Lung microvascular endothelial cell (primary cell): ENCODE measurements at places on chromosomes 13 and 19.
A peak's percentile ranks its signal among the peaks of the same experiment; 100 is the strongest.

- DNase-seq, result peak; percentile 48
Observed at GRCh38 chr19:56566904-56567273, 379 bp upstream of the ZNF470 start.

- peak; percentile 24 for DNase-seq
Observed at GRCh38 chr13:23510979-23511735, 59.1 kb upstream of the TNFRSF19 start.

- DNase-seq, result no peak
Observed at GRCh38 chr13:21911646-21912298, 240.9 kb downstream of the FGF9 start.

GRCh38 chr19:47651691-47652090, 42.8 kb downstream of the BICRA start:
- no peak for DNase-seq

GRCh38 chr13:46057256-46058015, 4.9 kb upstream of the ZC3H13 start:
- DNase-seq, result no peak

DNA sequence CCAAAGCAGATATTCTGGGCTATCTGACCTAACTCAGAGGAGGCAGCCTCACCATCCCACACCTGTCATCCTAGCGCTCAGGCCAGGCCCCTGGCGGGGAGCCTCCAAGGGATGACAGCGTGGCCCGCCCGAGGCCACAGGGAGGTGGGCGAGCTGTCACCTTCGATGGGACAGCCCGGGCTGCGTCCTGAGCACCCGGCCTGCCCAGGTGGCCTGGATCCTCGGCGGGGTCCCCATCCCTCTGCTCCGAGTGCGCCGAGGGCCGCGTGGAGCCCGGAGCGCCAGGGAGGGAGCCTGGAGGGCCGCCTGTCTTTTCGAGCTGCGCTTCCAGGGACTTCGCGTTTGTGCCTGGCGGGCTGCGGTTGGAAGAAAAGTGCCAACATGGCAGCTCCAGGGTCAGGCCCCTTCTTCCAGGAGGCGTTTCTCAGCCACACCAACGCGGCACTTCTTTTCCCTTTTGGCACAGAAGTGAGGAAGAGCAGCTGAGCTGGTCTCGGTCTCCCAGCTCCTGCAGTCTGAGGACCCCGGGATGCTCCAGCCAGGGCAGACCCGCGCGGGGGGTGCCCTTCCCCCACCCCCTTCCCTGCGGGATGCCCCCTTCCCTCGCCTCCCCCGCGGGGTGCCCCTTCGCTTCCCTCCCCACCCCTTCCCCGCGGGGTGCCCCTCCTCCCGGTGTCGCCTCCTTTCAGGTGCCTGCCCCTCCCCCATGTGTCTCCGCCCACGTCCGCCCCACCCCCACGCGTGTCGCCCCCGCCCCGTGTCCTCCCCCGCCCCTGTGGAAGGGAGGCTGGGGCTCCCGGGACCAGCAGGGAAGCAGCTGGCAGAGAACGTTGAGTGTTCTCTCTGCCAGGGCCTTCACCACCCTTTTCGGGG, 42.3 kb downstream of the GJA3 start:
- DNase-seq, result peak; percentile 17

GRCh38 chr13:63901630-63902029, 2486.0 kb upstream of the PCDH20 start:
- DNase-seq, result no peak

GRCh38 chr13:32254916-32255723, 60.0 kb downstream of the ZAR1L start:
- no peak for DNase-seq

GRCh38 chr13:93794197-93794885, 567.7 kb downstream of the GPC6 start:
- DNase-seq, result no peak

GRCh38 chr19:39430675-39431593, 4.8 kb downstream of the RPS16 start:
- peak; percentile 100 for DNase-seq

GRCh38 chr19:46555628-46556280, 45.4 kb upstream of the CALM3 start:
- DNase-seq, result no peak

DNA sequence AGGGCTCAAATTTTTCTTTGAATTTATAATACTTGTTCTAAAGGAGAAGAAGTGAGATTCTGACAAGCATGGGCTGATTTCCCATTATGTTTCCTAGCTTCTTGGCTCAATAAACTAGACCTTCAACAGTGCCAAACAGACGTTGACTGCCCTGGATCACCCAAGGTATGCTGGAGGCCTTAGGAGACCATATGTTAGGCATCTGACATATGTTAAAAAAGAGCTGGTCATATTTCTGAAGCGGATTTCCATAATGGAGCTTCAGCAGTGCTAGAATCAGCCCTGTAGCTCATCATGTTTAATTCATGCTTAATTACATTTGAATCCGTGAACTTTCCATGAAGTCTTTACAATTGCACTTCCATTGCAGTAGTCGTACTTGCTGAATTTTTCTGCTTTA, 653.3 kb downstream of the DIAPH3 start:
- DNase-seq, result no peak

GRCh38 chr19:2123682-2124387, 27.1 kb downstream of the IZUMO4 start:
- no peak for DNase-seq

DNA sequence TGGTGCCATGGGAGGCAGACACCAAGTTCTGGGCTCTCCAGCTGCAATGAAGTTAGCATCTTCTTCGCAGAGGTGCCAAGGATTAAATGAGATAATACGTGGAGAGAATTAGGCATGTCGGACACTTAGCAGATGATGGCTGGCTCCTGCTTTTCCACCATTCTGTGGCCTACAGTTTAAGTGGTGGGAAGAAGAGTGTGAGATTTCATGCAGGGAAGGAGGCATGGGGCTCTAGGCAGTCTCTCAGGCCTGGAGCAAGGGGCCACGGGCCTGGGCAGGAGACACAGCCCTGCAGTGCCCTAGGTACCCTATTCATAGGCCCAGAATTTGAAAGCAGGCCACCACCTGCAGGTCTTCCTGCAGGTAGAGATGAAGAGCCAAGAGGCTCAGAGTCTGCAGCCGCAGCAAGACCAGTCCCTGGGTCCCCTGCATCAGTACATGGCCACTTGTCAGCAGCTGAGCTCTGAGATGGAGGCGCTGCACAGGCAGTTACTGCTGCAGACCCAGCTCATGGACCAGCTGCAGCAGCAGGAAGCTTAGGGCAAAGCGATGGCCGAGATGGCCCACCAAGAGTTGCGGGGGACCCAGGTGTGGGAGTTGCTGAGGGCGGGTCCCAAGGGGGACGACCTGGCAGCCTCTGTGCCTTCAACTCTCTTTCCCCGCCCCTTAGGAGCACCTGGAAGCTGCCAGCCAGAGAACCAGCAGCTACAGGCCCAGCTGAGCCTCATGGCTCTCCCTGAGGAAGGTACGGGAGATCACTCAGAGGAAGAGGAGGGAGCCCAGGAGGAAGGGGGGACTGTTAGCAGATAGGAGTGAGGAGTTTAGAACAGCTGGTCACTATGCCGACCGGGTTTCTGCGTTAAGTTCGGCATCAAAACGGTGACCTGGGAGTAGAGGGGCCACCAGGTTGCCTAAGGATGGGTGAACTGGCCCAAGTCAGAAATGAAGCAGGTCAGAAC, 33.2 kb upstream of the ZNF492 start:
- no peak for DNase-seq

GRCh38 chr19:53659292-53659691, 27.5 kb downstream of the DPRX start:
- peak; percentile 45 for DNase-seq

GRCh38 chr13:25319771-25320170, 18.3 kb downstream of the NUP58 start:
- DNase-seq, result no peak

DNA sequence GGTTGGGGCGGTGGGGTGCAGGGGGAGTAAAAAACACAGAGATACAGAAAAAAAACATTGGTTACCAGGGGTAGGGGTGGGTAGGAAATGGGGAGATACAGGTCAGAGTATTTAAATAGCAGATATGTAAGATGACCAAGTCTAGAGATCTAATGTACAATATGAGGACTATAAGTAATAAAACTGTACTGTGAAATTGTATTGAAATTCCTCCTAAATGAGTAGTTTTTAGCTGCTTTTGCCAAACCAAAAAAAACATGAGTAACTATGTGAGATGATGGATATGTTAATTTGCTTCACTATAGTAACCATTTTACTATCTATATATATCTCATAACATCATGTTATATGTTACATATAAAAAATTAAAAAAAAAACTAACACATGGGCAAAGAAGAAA, 29.6 kb downstream of the VWA8 start:
- no peak for DNase-seq

DNA sequence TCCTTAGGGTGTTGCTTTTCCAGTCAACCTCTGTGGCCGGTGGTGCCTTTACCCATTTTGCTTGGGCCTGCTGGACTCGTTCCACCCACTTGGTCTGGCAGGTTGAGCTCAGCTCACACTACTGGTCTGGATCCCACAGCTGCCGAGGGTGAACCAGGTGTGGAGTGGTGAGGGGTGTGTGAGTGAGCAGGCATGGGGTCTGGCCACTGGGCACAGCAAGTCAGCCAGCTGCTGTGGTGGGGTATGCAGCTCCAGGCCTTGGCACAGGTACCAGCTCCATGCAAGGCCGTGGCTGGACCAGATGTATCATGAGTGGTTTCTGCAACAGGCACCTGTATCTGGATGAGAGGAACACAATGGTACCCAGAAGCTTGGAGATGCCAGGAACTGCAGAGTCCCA, 277.6 kb upstream of the KLHL1 start:
- no peak for DNase-seq

DNA sequence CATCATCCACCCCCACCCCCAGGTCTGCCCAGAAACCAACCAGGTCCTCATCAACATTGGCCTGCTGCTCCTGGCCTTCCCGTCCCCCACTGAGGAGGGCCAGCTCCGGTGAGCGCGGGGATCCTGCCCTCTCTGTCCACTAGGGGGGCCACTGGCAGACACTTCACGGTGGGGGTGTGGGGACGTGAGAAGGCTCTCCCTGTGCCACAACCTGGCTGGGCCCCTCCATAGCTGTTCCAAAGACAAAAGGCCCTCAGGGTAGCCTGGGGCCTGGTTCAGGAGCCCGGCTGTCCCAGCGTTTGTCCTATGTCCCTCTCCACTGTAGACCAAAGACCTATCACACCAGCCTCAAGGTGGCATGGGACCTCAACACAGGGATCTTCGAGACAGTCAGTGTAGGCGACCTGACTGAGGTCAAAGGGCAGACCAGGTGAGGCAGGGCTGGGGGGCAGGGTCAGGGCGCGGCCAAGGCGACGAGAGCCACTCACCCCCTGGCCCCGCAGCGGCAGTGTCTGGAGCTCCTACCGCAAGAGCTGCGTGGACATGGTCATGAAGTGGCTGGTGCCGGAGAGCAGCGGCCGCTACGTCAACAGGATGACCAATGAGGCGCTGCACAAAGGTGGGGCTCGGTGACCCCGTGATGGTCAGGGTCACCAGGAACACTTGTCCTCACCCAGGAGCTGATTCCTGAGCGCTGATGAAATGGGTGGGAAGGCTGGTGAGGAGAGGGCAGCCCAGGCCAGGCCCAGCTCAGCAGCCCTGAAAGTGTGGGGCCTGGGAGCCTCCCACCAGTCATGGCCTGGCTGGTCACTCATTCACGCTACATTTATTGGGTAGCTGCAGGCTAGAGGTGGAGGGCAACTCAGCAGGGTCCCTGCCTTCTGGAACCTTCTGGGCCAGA, 7.9 kb downstream of the DCAF15 start:
- peak; percentile 38 for DNase-seq

DNA sequence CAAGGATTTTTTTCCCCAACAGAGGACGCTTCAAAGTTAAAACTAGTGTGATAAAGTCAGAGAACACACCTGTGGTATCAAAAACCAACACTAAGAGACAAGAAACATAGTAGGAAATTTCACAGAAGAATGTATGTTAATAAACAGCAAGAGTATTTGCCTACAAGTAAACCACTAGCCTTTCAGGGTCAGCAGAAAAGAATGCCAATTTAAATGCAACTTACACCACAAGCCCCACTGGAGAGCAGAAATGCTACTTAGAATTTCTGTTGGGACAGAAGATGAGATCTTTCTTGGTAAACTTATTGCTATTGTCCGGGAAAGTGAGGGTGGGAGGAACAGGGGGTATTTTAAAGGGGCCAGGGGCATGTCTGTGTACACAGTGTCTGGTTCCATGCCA, 68.6 kb downstream of the STK24 start:
- DNase-seq, result no peak

DNA sequence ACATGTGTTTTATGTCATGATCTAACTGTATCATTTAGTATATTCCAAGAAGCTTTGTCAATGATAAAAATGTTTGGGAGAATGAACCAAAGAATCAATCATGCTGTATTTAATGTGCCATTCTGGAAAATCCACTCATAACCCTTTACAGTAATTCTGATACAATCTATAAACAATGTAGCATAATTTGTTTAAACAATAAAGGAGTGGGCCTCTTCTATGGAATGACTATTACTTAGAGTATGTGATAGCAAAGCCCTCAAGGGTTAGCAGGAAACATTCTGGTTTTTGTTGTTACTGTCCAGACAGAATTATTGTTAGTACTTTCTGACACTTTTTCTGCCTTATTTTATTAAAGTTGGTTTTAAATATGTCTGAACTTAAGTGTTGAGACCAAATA, 1073.1 kb downstream of the SLITRK5 start:
- DNase-seq, result no peak

DNA sequence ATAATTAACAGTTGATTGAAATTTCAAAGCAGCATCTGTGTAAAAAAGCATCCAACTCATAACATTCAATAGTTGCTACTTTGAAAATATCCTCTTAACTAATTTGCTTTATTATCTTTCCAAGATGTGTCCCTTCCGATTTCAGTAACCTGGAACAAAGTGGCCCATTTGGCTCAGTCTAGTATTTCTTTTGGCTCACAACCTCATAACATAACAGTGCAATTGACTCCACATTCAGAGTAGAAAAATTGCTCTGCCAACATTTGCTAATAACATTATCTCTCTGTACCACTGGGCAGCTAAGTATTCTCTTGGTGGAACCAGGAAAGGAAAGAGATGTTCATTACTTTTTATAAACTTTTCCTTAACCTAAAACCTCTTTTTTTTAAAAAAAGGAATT, 571.1 kb upstream of the ARGLU1 start:
- DNase-seq, result peak; percentile 84

GRCh38 chr19:17125728-17126677, 50.4 kb downstream of the MYO9B start:
- DNase-seq, result peak; percentile 47

- DNase-seq, result no peak
Observed at GRCh38 chr13:67880916-67881315, 650.8 kb upstream of the PCDH9 start.

- no peak for DNase-seq
Observed at GRCh38 chr13:94704377-94705080, 7.8 kb downstream of the SOX21 start.

GRCh38 chr13:106656186-106656585, 88.2 kb upstream of the ARGLU1 start:
- DNase-seq, result no peak

DNA sequence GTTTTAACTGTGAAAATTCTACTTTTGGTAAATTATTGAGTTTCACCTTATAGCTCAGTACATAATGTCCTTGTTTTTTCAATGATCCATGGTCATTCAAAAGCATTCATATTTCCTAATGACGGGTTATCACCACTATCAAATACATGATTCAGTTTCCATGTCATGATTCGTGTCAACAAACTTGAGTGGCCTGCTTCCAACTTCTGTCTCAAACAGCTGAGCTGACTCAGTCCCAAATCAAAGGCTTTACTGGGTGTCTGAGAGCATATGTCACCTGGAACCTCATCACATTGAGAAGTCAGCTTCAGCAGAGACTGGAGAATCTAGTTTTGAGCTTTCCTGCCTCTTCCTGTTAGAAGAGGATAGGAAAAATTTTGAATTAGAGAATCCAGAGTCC, 40.3 kb upstream of the SGCG start:
- no peak for DNase-seq
